ENCODE measurements at places on chromosomes 6 and 20.

DNA sequence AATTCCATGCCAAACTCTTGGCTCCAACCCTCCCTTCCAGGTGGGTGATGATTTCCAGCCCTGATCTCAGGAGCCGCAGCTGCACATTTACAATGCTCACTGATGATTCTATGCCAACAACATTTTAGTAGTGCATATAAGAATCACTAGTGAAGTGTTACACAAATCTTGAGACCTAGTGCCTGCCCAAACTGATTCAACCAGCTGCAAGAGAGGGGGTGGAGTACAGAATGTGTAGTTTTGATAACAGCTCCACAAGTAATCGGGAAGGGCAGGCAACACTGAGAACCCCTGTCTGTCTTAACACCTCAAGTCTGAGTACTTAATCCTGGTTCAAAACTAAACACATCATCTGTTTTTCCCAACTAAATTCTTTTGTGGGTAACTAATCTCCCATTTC, 91.7 kb downstream of the PRDM1 start:
- DNase-seq, result no peak

DNA sequence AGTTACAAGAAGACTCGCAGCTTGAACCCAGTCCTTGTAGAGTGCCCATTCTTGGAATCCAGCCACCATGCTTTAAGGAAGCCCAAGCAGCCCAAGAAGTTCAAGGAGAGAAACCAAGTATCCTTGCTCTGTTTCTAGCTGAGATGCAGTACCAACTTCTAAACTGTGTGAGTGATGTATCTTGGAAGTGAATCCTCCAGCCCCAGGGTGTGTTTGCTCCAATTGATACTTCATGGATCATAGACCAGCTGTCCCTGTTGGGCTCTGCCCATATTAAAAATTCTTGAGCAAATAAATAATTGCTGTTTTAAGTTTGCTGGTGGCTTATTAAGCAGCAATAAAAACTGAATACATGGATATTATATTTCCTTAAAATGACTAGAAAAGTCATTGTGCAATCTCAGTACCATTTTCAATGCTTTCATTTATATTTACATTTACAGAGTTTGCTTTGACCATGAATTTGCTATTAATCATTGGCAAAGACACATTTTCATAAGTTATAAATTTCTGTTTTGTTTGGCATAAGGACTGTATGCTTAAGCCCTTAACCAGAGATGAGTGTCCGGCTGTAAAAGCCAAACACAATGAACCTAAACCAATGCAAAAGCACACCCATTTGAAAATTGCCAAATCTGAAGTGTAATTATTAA, 9.2 kb downstream of the SPTLC3 start:
- DNase-seq, result no peak

DNA sequence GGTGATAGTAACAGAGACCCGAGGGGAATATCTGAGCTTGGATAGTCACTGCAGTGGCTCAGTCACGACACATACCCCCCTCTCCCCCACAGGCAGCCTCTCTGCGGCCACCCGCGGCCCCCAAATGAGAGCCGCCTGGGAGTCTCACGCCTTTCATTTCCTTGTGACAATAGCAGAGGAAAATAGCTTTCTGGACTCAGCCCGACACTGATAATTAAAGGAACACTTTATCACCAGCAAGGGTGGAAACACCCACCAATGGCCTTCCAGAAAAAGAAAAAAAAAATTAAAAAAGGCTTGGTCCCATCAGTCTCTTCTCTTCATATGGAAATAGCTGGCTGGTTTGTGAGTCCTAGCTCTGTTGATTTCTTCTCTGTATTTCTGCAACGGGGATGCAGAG, 35.1 kb upstream of the KCNG1 start:
- DNase-seq, result no peak

GRCh38 chr6:4861564-4861963, 85.4 kb downstream of the CDYL start:
- DNase-seq, result no peak

GRCh38 chr6:147283460-147283859, 79.2 kb downstream of the STXBP5 start:
- no peak for DNase-seq

DNA sequence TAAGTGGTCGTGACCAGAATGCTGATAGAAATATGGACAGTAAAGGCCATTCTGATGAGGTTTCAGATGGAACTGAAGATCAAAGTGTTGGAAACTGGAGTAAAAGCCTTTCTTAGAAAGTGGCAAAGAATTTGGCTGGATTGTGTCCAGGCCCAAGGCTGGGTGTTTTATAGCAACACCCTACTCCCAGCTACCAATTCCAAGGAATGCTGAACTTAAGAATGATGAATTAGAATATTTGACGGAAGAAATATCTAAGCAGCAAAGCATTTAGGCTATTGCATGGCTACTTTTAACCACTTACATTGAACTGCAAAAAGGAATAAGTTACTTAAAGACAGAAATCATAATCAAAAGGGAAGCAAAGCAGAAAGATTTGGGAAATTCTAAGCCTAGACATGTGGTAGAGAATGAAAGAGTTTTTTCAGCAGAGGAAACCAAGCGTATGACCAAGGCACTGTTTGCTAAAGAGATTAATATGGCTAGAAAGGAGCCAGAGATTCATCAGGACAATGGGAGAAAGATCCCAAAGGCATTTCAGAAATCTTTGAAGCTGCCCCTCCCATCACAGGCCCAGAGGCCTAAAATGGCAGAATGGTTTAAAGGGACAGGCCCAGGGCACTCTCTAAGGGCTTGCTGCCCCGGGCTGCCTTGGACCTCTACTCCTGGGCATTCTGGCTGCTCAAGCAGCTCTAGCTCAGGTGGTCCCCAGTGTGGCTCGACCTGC, 25.8 kb downstream of the SDHAF4 start:
- no peak for DNase-seq

DNA sequence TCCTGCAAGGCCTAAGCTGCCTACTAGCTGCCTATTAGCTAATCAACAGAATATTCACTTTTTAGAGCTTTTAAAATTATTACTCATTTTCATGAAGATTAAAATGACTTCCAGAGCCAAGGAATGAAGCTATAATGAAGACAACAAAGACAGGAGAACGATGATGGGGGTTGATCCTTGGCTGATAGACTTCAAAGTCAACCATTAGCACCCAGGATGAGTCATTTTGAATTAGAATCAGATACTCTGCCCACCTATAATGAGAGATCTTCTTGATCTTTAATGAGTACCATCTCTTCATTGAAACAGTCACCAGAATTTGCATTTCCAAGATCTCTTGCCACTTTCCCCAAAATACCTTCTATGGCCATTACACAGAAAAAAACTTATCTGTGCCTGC, 56.7 kb upstream of the CDYL start:
- DNase-seq, result no peak

DNA sequence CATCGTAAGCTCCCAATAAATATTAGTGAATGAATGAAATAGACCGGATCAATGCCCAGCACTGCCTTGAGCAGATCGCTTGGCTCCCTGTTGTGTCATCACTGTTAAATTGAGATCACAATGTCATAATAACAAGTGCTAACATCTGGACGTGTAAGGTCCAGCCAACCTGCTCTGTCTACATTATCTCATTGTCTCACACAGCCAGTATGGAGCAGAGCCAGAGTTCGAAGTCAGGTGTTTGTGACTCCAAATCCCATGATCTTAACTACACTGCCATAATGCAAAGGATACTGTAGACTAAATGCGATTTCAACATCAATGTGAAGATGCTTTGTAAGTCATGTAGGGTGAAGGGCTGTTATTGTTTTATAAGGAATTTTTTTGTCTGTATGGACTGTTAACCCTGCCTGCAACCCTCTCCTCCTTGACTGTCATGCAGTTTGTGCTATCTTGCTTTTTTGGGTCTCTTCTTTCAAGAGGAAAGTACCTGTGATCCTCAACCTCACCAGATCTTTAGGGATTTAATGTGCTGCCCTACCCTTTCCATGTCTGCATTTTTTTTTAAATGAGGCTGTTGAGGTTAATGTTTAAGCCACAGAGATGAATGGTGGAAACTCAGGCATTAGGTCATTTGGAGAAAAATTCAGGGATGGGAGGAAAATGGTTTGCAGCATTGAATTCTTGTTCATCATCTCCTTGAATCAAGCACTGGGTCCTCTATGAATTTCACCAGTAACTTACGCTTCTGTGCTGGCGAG, 49.0 kb upstream of the OCSTAMP start:
- DNase-seq, result no peak

DNA sequence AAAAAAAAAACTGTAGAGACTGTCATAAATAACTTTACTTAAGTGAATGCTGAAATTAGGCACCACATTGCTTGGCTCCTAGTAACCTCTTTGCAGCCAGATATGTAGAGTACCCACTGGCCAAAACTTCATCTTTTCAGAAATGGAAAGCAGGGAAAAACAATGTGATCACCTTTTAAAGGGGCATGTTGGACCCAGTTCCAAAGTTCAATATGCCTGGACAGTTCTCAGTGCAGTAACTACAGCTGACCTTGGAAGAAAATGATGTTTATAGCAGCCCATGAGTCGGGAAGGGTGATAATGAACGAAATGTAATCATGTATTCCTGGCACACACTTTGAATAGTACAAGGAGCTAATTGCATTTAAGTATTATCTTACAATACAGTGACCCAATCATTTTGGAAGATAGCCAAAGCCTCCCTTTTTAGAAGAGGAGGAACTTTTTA, 93.6 kb upstream of the TAB2 start:
- DNase-seq, result no peak

DNA sequence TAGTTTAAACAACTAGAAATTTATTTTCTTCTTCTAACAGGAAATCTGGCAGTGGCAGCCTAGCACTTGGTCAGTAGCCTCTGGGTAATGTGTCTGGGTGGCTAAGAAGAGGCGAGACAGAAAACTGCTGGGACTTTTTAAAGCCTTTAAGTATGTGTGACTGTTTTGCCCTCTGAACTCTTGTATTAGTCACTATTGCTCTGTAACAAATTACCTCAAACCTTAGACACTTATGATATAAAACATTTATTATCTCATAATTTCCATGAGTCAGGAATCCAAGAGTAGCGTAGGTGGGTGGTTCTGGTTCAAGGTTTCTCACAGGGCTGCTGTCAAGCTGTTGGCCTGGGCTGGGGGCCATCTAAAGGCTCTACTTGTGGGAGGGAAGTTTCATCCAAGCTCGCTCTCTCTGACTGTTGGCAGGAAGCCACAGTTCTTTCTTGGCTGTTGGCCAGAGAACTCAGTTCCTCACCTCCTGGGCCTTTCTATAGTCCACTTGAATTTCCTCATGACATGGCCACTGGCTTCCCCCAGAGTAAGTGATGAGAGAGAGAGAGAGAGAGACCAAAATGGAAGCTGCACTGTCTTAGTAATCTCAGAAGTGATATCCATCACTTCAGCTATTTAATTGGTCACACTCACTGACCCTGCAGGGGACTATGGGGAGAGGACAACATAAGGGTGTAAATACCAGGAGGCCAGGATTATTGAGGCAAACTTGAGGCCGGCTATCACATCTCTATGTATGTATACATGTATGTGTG, 17.4 kb upstream of the TBC1D22B start:
- peak; percentile 71 for DNase-seq

DNA sequence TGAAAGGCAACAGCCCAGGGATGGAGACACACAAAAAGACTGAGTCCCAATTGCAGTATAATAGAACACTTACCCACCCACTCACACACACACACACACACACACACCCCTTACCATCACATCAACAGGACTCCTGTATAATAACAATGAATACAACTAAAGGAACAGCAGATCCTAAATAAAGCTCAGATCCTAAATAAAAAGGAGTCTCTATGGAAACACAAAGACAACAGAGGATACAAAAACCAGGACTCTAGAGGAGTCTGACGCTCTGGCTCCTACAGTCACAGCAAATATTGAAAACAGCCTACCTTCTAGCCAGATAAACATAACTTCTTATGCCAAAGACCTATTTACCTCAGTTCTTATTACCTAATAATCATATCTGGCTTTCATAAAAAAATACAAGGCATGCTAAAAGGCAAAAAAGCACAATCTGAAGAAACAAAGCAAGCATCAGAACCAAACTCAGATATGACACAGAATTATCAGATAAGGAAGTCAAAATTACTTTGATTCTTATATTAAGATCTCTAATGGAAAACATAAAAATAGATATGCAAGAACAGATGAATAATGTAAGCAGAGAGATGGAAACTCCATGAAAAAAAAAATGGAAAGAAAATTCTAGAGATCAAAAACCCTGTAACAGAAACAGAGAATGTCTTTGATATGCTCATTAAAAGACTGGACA, 134.9 kb downstream of the MMUT start:
- DNase-seq, result no peak

GRCh38 chr6:169406804-169407203, 153.2 kb upstream of the THBS2 start:
- no peak for DNase-seq

DNA sequence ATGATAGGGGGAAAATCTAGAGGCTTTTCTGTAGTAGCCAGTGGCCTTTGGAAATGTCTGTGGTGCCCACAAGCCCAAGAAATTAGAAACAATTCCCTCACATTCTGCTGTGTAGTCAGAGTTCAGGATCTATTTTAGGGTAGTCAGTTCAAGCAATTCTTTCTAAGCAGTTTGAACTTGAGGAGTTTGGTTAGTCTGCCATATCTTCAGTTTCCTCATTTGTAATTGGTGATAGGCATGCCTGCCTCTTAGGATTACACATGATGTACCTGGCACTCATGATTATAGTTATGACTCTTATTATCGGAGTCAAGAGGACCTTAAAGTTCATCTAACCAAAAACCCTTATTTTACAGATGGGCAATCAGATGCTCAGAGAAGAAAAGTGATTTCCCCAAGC, 21.2 kb upstream of the MEP1A start:
- DNase-seq, result no peak

DNA sequence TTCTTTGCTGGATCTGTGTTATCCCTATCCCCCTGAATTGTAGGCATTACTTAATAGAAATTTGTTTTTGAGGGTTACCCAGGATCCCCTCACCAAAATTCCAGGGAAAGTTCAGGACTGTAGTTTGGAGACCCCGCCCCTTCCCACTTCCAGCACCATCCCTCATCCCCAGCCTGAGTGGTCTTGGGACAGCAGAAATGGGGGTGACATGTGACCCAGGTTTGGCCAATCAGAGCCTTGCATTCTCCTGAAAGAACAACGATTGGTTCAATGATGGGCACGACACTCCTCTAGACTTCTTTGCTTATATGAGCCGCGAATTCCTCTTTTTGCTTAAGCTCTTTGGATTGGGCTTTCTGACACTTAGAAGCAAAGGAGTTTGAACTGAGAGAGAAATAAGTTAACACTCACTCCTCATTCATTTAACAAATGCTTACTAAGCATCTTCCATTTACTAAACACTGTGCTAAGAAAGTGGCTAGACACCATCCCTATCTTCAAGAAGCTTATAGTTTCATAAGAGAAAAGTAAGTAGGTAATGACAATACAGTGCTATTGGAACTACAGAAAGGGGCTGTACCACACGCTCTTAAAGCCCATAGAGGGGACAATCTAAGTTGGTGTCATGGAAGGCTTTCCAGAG, 24.9 kb upstream of the PAQR8 start:
- no peak for DNase-seq

- DNase-seq, result no peak
Measured at GRCh38 chr6:89689732-89690131, 51.2 kb upstream of the LYRM2 start.

- no peak for DNase-seq
Measured at GRCh38 chr6:2566048-2566447, 184.7 kb downstream of the MYLK4 start.
